ENCODE measurements at places on chromosomes 5 and 9. TPM values are rescaled to one million over a fixed set of nuclear protein-coding genes. Genes with fewer than 3 reads are reported as not detected.

Gene PCDHA2
- polyA plus RNA-seq = 0.61 TPM

Gene SEMA5A
- polyA plus RNA-seq = 38.2 TPM

Gene GHR
- polyA plus RNA-seq = 21.1 TPM

Gene TAS2R1
- 0.15 TPM for polyA plus RNA-seq

Gene PHPT1
- polyA plus RNA-seq = 86.8 TPM

Gene LHX2
- polyA plus RNA-seq = 0.26 TPM

Gene PHYHD1
- polyA plus RNA-seq = 51.0 TPM

Gene BICD2
- 32.6 TPM for polyA plus RNA-seq

Gene PCDHGA3
- polyA plus RNA-seq = 2.3 TPM

Gene C5orf58
- not detected for polyA plus RNA-seq

Gene ADAM19
- polyA plus RNA-seq = 9.6 TPM

Gene PCAT7
- 0.14 TPM for polyA plus RNA-seq

Gene SPACA9
- 8.7 TPM for polyA plus RNA-seq

Gene RNF208
- 15.3 TPM for polyA plus RNA-seq

Gene LCP2
- polyA plus RNA-seq = 3.6 TPM

Gene ARHGEF28
- 55.9 TPM for polyA plus RNA-seq

Gene SLC36A3
- not detected for polyA plus RNA-seq

Gene INSYN2B
- 1.6 TPM for polyA plus RNA-seq

Gene NEUROG1
- not detected for polyA plus RNA-seq

Gene FCN2
- 0.31 TPM for polyA plus RNA-seq

Gene TERT
- polyA plus RNA-seq = 0.05 TPM

Gene IGFBPL1
- 1.9 TPM for polyA plus RNA-seq

Gene PRR7
- 1.1 TPM for polyA plus RNA-seq

Gene C1QTNF3
- polyA plus RNA-seq = 58.3 TPM

Gene PCDHGA2
- 12.8 TPM for polyA plus RNA-seq

Gene SLC6A18
- polyA plus RNA-seq = 1.2 TPM

Gene TAF1L
- 0.08 TPM for polyA plus RNA-seq

Gene CDKN2A
- polyA plus RNA-seq = not detected

Gene BTNL9
- polyA plus RNA-seq = 10.0 TPM

Gene BTNL8
- polyA plus RNA-seq = 0.24 TPM

Gene TRIM7
- polyA plus RNA-seq = 0.16 TPM

Gene NRG2
- polyA plus RNA-seq = 1.3 TPM

Gene GKAP1
- 20.5 TPM for polyA plus RNA-seq

Gene CCL28
- 5.7 TPM for polyA plus RNA-seq

Gene ADAMTS19
- polyA plus RNA-seq = 5.1 TPM

Gene NMUR2
- 0.27 TPM for polyA plus RNA-seq

Gene GABRA1
- polyA plus RNA-seq = not detected

Gene HAVCR2
- polyA plus RNA-seq = 11.7 TPM

Gene VLDLR
- 43.7 TPM for polyA plus RNA-seq

Gene OLFM1
- 4.6 TPM for polyA plus RNA-seq

Gene GPR150
- not detected for polyA plus RNA-seq

All from left renal pelvis (tissue), 4 donors.